Caco-2 (cell line): ENCODE measurements at places on chromosomes 6 and 20.

DNA sequence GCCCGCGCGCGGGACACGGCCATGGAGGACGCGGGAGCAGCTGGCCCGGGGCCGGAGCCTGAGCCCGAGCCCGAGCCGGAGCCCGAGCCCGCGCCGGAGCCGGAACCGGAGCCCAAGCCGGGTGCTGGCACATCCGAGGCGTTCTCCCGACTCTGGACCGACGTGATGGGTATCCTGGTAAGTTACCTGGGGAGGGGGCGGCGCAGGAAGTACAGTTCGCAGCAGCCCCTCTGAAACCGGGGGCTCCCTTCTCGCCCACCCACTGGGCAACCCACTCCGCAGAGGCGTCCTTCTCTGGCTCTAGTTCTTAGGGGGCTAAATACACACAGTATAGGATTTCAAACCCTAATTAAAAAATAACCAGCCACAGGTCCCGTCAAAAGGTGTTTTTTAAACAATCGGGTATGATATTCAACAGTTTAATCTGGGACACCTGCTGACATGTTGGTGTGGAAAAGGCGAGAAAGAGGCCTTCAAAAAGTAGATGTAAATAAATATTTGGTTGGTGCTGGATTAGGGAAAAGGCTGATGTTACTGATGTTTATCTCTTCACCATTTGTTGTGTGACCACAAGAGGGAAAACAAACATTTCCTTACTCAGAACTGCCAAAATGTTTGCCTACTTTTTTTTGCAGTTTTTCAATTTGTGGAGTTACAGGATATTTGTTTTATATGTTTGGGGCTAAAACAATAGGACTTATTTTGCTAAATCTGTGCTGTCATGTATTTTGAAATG lies 577 bp downstream of the SASH1 start:
- DNase-seq, result no peak

DNA sequence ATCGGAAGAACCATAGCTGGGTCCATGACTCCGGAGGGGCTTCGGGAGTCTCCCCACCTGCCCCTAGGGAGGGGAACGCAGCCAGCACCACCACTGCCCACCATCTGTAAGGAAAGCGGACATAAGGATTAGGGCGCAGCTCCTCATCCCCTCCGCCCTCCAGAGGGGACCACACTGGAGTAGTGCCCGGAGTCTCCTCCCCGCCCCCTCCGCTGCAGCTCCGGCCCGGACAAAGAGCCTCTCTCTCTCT lies 628 bp downstream of the SLC35B2 start:
- no peak for DNase-seq

DNA sequence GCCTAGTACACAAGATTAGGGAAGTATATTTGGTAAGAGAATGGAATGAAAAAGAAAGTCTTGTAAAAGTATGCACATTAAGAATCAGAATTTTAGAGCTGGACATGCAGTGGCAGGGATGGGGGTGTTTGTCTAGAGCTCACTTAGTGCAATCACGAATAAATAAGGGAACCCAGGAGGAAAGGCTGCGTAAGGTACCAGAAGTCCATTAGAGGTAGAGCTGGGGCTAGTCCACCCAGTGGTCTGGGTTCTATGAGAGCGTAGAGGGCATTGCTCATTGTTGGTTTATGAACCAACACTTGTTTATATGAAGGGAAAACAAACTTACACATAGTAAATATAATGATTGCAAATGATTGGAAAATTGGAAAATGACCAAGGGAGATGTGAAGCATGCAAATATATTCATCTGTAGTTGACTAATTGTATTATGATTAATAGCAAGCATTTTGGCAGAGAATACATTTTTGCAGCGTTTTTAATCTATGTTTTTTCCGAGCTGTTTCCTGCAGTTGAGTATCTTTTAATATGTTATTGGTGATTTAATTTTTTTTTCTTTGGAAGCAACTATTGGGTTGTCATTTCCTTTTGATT lies 3.2 kb downstream of the CDC40 start:
- DNase-seq, result no peak

- DNase-seq, result no peak
These were observed 76.2 kb downstream of the ATXN1 start for GRCh38 chr6:16684896-16685554.

- DNase-seq, result no peak
These were observed 12.9 kb downstream of the CCDC170 start for GRCh38 chr6:151506761-151507160.

DNA sequence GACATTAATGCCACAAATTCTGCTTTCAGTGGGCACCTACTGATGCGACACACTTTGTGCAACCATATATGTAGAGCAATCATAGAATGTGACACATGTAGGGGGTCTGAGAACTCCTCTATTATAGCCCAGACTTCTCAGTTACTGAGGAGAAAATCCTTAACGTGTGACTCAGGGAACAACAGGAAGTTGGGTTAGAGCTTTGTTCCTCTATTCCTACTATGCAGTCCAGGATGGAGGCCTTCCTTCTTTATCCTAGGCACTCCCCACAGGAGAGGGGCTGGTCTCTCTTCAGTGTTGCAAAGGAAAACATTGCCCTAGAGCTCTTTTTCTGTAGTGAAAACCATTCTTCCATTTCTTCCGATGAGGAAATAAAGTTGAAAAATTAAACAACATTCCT lies 39.6 kb upstream of the RCAN2 start:
- DNase-seq, result no peak

GRCh38 chr6:89989742-89990141 lies 95.5 kb downstream of the GJA10 start:
- no peak for DNase-seq

- DNase-seq, result peak; percentile 45
These were observed 43.9 kb downstream of the SRC start for GRCh38 chr20:37389844-37390275.

DNA sequence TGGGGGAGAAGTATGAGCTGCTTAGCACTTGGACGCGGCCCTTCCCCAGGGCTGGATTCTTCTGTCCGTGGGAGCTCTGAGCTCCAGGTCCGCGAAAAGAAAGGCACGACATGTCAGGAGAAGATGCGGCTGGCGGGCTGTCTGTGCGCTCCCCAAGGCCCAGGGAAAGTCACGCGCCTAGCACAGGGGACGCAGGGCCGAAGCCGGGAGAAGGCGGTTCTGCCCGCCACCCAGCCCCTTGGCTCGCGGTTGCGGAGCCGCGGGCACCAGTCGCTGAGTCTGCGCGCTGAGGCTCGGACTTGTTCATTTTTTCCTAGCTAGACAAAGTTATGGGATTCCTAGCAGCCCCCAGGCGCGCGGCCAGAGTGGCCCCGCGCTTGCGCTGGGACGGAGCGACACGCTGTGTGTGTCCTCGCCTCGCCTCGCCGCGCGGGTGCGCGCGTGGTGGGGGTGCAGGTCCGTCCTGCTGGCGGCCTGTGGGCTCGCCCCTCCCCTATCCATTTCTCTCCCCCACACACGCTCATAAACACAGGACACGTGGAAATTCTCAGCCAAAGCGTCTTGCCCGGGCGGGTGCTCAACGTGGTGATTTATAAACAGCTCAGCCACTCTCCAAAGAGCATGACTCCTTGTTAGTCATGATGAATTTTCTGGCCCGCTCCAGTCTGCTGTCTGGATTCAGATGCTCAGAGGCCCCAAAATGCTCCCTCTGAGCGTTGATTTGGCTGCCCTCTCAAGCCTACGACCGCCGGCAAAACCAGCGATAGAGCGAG lies 1.9 kb upstream of the POU3F2 start:
- DNase-seq, result no peak
